Activated naive CD4-positive, alpha-beta T cell treated with anti-CD3 and anti-CD28 coated beads, Interleukin-2, amount 50 U/mL, for 16 hours (primary cell): ENCODE measurements at places on chromosomes 11 and 22.

- no peak for DNase-seq
These were observed 65.2 kb upstream of the CDON start for GRCh38 chr11:126127898-126128297.

GRCh38 chr22:22061085-22062077 is 78.8 kb upstream of the TOP3B start:
- no peak for DNase-seq

GRCh38 chr22:42786606-42787356 is 66.1 kb upstream of the A4GALT start:
- DNase-seq = no peak

DNA sequence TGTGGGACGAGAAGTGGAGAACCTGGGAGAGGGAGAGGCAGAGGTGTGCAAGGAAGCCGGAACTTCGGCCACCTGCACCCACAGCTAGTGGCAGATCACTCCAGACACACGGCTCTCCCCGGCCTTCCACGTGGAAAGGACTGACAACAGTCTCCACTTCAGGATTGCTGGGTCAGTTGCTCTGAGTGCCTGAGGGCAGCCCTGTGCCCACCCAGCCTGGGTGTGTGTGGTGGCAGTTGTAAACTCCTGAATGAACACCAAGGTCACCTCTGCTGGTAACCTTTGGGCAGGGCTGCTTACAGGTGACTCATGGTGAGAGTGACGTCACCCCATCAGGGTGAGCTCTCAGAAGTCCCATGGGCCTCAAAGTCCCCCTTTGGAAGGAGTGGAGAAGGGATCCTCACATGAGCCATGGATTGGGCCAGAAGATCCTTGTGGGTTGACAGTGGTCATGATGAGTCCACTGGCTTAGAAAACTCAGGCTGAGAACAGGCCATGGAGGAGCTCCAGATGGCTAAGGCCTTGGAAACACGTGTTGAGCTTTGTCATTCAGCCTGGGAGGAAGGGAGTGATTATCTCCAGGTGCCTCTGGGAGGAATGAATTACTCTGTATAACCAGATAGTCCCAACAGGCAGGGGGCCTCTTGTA is 71.3 kb downstream of the BCR start:
- no peak for DNase-seq

GRCh38 chr11:10622108-10622507 is 53.6 kb upstream of the LYVE1 start:
- no peak for DNase-seq

GRCh38 chr11:45872651-45873356 is 12.6 kb upstream of the MAPK8IP1 start:
- DNase-seq = no peak

DNA sequence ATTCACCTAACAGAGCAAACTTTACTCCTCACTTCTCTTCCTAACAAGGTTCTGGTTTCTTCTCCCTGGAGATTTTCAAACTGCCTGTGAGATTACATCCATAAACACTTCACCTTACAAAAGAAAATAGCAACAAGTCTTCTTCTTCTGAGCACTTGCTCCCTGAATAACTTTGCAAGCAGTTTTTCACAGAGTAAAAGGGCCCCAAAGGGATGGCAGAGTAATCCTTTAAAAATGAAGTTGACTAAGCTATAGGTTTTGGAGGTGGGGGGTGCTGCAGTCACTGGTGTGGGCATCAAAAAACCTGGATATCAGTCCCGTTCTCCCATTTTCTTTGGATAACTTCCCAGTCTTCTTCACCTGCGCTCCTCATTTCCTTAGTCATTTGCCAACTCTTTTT is 484.9 kb downstream of the MIAT start:
- no peak for DNase-seq

- peak; percentile 70 for DNase-seq
These were observed 56.3 kb upstream of the ADSL start for GRCh38 chr22:40289991-40290459.
